HuH-7 (cell line): ENCODE measurements at places on chromosomes 3 and 15.

DNA sequence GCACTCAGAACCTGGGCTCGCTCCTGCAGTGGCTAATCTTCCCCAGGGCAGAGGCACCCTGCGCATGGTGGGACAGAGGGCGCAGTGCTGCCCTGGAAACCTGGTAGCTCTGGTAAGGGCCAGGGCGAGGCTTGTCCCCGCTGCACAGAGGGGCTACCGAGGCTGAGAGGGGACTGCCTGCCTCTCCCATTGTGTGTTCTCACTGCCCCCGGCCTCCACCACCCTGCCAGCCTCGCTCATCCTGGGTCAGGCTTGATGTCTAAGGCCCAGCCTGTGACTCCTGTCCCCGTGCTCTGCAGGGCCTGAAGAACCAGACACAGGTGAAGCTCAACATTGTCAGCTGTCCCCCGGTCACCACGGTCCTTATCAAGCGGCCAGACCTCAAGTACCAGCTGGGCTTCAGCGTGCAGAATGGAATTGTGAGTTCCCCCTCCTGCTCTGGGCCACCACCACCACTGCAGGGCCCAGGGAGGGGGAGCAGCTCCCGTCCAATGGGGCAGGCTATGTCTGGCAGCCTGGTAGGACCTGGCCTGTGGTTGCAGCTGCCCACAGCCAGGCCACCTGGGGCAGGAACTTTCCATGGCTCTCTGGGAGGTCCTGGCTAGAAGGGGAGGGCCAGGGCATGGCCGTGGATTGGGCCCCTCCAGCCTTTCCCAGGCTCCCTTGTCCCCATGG lies 161.5 kb downstream of the NSMCE3 start:
- no peak for DNase-seq

DNA sequence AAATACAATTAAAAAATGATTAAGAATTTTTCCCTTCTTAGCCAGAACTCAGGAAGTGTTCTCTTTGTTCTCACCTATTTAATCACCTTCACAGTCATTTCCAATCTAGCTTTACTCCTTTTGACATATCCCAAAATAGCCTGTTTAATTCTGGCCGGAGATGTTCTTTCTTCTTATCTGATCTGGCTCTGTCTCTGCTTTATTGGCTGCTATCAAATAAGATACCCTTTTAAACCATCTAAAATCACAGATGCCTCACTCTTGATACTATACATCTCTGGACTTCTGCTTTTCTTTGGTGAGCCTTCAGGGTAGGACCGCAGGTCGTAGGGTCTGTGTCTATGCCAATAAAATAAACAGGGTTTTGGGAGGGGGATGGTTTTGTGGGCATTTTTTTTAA lies 319.2 kb upstream of the SEMA6D start:
- no peak for DNase-seq

GRCh38 chr15:47570451-47570850 lies 146.9 kb upstream of the SEMA6D start:
- DNase-seq: no peak

GRCh38 chr3:53804697-53805462 lies 41.3 kb downstream of the CHDH start:
- no peak for DNase-seq
